ENCODE measurements at places on chromosomes 13 and 19.

DNA sequence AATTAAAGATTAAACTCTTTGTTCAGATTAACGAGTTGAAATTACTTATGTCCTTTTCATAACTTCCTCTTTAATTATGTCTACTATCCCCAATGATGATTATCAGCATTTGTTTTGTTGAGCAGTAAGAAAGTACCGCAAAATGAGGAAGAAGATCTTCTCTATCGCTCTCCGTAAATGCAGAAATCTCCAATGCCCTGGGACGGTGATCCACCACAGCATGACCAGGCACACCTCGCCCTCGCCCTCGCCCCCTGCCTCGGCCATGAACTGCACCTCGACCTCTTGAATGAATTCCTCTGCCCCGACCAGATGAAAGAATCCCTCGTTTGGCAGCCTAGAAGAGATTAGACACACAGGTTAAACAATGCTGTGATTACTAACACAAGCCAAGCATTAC lies 69.1 kb downstream of the RBM26 start:
- DNase-seq = no peak

GRCh38 chr19:51822946-51823345 lies 28.0 kb downstream of the FPR3 start:
- DNase-seq = no peak

- no peak for DNase-seq
These were observed 1.8 kb downstream of the FIZ1 start for GRCh38 chr19:55597501-55597921.

- DNase-seq = no peak
These were observed 6.7 kb downstream of the KHSRP start for GRCh38 chr19:6417713-6418561.

DNA sequence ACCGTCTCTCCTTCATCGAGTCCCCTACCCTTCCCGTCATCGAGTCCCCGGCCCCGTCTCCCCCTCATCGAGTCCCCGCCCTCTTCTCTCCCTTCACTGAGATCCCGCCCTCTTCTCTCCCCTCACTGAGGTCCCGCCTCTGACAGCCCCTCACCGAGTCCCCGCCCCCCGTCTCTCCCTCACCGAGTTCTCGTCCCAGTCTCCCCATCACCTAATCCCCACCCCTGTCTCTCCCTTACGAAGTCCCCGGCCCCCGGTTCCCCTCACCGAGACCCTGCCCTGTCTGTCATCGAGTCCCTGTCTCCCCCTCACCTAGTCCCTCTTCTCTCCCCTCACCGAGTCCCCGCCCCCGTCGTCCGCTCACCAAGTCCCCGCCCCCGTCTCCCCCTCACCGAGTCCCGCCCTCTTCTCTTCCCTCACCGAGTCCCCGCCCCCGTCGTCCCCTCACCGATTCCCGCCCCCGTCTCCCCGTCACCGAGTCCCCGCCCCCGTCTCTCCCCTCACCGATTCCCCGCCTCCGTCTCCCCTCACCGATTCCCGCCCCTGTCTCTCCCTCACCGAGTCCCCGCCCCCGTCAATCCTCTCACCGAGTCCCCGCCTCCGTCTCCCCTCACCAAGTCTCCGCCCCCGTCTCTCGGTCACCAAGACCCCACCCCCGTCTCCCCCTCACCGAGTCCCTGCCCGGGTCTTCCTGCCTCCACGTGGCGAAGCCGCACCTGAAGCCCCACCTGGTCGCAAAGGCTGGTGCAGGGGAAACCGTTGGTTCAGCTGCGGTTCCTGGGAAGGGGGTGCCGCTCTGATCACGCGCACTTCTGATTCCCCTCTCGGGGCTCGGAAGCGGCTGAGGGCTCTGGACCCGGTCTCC lies 23.9 kb upstream of the ZNF846 start:
- peak; percentile 91 for DNase-seq

DNA sequence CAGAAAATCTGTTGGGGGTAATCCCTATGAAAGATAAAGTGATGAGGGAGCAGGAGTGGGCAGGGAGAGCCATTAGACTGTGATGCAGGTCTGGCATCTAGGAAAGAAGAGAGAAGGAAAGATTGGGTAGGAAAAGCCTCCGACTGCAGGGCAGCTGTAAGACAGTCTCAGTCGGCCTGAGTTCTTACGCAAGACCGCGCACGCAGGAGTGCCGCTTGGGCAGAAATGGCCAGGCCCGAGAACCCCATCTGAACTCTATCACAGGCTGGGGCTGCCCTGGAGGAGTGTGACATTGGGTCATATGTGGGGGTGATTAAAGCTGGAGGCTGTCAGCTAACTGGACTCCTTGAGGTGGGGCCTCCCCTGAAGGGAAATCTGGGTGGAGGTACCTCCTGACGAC lies 13.9 kb upstream of the FBXL3 start:
- no peak for DNase-seq

DNA sequence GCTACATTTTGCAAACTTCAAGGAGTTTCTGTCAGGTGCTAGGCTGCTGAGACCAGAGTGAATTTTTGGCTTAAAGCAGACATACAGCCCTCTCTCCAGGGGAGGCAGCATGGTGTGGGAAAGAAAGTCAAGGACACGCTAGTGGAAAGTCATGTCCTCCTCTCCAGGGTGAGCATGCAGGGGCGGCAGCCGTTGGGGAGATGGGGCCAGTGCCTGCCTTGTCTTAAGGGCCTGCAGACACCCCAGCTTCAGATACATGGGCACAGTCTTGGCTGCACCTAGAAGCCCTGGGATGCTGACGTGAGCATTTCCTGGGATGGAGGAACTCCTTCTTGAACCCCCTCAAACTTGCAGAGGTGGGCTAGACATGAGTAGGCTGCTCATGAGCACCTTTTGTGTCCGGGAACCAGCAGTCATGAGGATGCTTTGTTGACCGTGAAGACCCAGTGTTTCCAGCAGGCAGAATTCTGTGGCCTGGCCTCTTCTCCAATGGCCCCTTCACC lies 43.3 kb upstream of the PEPD start:
- DNase-seq = no peak

- DNase-seq = no peak
These were observed 9.5 kb downstream of the MYO16 start for GRCh38 chr13:108638901-108639300.

DNA sequence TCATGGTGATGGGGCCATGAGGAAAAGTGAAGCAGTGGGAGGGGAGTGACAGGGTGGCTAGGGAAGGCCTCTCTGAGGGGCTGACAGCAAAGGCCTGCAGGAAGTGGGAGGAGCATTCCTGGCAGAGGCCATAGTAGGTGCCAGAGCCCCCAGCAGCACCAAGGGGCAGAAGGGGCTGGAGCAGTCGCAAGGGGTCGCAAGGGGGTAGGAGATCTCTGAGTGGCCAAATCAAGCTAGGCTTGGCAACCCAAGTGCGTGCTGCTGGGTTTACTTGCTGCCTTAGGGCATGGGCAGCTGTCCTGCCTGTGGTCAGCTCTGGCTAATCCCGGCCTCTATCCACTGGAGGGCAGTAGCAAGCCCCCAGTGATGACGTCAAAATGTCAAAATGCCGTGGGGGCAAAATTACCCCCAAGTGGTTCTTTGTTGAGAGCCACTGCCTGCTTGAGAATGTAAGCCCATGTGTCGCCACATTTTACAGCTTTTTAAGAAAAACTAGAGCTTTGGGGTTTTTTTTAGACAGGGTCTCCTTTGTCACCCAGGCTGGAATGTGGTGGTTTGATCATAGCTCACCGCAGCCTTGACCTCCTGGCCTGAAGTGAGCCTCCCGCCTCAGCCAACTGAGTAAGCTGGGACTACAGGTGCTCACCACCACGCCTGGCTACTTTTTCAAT lies 11.8 kb downstream of the CCDC97 start:
- peak; percentile 60 for DNase-seq
